ENCODE measurements at places on chromosomes 7 and 10. TPM values are rescaled to one million over a fixed set of nuclear protein-coding genes. Genes with fewer than 3 reads are reported as not detected.

VENTX gene
- total RNA-seq = not detected

FGL2 gene
- total RNA-seq = 0.54 TPM

PGAM2 gene
- total RNA-seq = not detected

SMNDC1 gene
- 8.1 TPM for total RNA-seq

PLPP4 gene
- total RNA-seq = not detected

ATOH7 gene
- not detected for total RNA-seq

ITPRID1 gene
- not detected for total RNA-seq

HMX2 gene
- not detected for total RNA-seq

CALHM1 gene
- total RNA-seq = not detected

All from cardiac ventricle fibroblast (primary cell).